ENCODE measurements at places on chromosomes 3 and 15.

DNA sequence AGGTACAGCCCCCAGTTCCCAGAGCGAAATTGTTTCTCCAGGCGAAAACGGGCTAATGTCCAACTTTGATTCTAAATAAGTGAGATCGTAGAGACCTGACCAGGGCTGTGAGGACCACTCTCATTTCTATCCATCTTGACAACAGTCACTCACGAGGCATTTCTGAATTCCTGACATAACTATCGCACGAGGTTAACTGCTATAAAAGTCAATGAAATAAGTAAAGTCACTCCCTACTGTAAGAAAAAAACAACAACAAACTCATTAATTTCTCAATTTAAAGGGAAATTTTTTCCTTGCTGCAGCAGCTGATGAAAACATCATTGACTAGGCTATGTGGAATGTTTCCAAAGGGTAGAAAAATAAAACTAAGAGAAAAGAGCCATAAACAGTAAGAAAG, 69.1 kb downstream of the GREM1 start:
- no peak for DNase-seq

DNA sequence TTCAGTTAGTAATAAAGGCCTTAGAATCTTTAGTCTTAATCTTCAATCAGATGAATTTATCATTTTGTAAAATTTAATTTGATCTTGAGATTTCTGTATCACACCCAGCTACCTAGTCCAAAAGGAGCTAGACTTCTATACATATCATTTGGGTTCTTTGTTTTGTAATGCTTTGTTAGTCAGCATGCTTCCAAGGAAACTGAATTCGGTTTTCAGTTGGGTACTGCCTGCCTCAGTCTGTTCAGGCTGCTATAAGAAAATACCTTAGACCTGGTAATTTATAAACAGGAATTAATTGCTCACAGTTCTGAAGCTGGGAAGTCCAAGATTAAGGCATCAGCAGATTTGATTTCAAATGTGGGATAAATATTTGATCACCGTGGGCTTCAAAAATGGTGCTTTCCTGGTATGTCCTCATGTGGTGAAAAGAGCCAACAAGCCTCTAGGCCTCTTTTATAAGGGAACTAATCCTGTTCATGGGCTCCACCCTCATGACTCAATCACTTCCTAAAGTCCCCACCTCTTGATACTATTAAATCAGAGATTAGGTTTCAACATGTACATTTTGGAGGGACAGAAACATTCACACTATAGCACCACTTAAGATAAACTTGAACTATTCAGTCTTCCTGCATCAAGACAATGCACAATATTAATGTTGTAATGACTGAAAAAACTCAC, 800.7 kb downstream of the NAALADL2 start:
- no peak for DNase-seq

DNA sequence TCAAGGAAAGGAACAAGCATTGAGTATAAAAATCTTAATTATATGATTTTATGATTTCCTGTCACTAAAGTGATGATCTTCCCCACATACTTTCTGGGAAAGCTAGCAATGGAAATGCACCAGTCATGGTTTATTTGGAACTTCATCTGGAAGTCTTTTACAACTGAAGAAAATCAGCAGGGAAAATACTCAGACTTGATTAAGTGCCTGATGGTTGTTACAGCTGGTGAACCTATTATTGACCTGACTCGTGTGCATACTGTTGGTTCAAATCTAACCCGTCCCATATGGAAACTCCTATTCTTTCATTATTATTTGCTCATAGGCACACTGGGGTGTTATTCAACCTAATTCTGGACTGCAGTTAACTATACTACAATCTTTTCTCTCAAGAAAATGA, 701.8 kb upstream of the CCDC54 start:
- DNase-seq: no peak

DNA sequence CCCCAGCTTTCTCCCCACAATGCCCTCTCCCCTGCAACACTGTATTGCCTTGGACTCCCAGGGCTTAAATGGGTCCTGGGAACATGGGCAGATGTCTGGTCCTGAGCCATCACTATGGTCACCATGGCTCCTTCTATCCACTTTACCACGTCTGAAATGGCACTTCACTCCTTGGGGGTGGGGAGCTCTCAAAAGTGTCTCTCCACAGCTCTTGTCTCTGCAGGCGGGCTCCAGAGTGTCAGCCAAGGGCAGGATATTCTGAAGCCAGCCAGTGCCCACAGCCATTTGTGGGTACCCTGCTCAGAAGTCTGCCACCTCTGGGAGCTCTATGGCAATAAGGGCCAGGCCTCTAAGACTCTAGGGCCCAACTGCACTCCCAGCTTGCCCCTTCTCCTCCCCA, 163.9 kb downstream of the PPM1L start:
- DNase-seq: no peak

DNA sequence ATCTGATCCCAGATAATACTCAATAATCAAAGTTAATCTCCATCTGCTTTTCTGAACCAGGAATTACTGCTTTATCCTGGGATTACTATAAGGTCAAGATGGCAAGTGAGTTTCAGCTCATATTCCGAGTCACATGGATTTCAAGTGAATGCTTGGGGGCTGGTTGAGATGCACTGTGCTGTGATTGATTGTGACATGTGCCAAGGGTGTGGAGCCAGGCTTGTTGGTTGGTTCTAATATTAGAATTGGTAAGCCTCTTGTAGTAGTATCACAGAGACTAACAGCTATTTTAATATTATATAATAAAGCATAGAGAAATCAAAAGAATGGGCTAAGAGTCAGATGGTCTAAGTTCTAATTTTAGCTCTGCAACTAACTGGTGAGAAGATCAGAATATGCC, 74.2 kb upstream of the ICE2 start:
- no peak for DNase-seq

DNA sequence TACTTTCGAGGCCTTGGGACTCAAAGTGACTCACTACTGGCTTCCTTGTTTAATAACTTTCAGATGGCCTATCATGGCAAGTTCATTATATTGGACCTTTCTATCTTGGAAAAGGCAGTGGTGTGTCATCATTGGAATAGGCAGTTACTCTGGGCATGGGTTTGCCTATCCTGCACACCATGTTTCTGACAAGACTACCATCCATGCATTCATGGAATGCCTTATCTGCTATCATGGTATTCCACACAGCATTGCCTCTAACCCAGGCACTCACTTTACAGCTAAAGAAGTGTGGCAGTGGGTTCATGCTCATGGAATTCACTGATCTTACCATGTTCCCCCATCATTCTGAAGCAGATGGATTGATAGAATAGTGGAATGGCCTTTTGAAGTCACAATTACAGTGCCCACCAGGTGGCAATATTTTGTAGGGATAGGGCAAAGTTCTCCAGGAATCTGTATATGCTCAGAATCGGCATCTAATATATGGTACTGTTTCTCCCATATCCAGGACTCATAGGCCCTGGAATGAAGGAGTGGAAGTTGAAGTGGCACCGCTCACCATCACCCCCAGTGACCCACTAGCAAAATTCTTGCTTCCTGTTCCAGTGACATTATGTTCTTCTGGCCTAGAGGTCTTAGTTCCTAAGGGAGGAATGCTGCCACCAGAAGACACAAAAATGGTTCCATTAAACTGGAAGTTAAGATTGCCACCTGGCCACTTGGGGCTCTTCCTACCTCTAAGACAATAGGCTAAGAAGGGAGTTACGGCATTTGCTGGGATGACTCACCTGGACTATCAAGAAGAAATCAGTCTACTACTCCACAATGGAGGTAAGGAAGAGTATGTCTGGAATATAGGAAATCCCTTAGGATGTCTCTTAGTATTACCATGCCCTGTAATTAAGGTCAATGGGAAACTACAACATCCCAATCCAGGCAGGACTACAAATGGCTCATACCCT, 1161.4 kb downstream of the SI start:
- no peak for DNase-seq

Measured in hematopoietic multipotent progenitor cell treated with erythropoietin and hydrocortisone succinate and interleukin-3 and kit ligand, for 8 days (in vitro differentiated cells).